ENCODE measurements at places on chromosomes 3 and 15. TPM values are rescaled to one million over a fixed set of nuclear protein-coding genes. Genes with fewer than 3 reads are reported as not detected.

The P2RY1 gene
- total RNA-seq = 1.7 TPM

The PRKCD gene
- 19.5 TPM for total RNA-seq

The SOX14 gene
- total RNA-seq = not detected

The CD80 gene
- 9.6 TPM for total RNA-seq

The CHDH gene
- total RNA-seq = 12.1 TPM

The HDAC11 gene
- total RNA-seq = 1.3 TPM

The TEX55 gene
- not detected for total RNA-seq

The PRRT3 gene
- total RNA-seq = 6.2 TPM

The PRR20G gene
- not detected for total RNA-seq

The TGM5 gene
- total RNA-seq = 0.09 TPM

The PPP1R14D gene
- not detected for total RNA-seq

The CHRNA3 gene
- not detected for total RNA-seq

Measured in T-helper 2 cell treated with Interferon-gamma antibody and Interleukin-4, amounts not matched to agents 100 ng/mL and 5 ng/mL, for 36 hours (primary cell).